ENCODE measurements at places on chromosomes 5 and 9. TPM values are rescaled to one million over a fixed set of nuclear protein-coding genes. Genes with fewer than 3 reads are reported as not detected.
A peak's percentile ranks its signal among the peaks of the same experiment; 100 is the strongest.

Gene IL9
- not detected for total RNA-seq

Gene PCDH1
- total RNA-seq: not detected

DNA sequence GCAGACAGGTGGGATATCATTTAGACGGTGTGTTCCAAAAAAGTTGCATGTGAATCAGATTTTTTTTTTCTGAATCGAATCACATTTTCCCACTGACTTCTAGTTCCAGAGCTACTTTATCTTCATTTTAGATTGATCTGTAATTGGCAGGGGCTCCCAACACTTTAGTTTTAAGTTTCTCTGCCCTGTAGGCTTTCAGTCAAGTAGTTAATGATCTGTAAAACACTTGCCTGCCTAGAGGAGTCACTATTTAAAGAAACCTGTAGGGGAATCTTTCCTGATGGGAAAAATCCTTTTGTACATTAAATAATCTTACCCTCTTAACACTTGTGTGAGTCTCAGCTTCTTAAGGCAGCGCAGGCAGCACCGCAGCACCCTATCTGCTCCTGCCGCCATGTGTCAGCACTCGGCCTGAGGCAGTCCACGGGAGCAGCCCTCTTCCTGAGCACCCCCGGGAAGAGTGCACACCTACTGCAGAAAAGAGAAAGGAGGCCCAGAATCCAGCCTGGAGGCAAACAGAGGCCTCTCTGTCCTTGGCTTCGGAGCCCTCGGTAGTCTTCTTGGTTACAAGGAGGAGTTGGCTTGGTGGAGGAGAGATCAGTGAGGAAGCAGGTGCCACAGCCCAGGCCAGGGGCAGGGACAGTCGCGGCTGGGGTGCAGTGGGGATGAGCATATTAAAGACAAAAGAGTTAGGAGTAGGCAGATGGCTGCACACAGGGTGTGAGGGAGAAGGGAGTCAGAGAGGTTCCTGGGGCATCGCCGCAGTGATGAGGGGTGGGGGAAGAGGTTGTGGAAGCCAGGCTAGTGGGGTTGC lies 209.3 kb downstream of the GAPVD1 start:
- no peak overlapping the region for H3K27ac ChIP-seq
- no peaks in the 10 kb centered on the region for H3K4me1 ChIP-seq
- H3K27me3 ChIP-seq: no peaks in the 10 kb centered on the region
- peaks cover 60% of the 10 kb centered on the region for H3K36me3 ChIP-seq
- DNase-seq: no peak
- no peak overlapping the region for H3K4me3 ChIP-seq

DNA sequence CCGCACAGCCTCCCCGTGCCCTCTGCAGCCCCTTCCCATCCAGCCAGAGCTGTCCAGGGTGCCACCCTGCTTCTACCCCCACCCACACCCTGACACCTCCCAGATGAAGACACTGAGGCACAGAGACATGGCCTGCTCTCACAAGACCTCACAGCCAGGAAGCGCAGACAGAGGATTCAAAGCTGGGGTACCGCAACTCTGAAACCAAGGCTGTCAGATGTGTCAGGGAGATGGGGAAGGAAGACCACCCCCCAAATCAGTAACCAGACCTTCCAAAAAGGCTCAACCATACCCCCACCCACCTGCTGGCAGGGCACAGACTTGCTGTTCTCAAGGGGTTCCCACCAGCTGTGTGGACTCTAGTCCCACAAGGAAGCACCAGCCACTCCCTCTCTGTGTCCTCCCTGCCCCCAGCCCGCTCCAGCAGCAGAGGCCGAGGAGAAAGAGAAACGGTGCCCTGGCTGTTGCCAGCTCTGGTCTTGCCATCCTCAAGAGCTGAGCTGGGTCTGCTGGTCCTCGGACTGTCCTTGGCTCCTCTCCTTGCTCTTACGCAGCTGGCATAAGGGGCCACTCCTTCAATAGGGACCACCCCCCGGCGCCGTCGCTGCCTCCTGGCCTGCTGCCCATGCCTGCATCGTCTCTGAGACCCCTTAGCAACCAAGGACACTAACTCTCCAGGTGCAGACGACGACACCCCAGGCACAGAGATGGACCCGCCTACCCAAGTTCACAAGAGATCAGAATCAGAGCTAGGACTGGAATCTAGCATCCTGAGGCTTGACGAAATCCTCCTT lies 699 bp downstream of the AKNA start:
- no peak for DNase-seq
- H3K27me3 ChIP-seq: no peaks in the 10 kb centered on the region
- H3K27ac ChIP-seq: peak overlapping the region; percentile 93

DNA sequence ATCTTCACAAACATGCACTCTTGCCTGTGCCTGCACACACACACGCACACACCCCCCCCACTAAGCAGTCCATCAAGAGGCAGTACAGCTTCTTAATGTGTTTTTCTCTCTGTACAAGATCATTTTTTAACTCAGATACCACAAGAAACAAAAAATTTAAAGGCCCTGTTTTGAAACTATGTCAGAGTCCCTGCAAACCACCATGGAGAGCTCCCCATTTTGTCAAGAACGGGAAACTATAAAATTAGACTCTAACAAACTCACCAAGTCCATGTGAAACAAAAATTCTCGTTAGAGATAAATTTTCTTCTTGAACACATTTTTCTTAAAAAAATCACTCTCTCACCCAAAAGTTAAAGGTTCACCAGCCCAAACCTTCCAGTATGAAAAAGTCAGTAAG lies 86.3 kb downstream of the ELAVL2 start:
- no peaks in the 10 kb centered on the region for H3K36me3 ChIP-seq
- H3K27ac ChIP-seq: no peak overlapping the region
- H3K27me3 ChIP-seq: no peaks in the 10 kb centered on the region
- H3K4me1 ChIP-seq: no peaks in the 10 kb centered on the region
- no peak for DNase-seq
